ENCODE measurements at places on chromosomes 6 and 20.

DNA sequence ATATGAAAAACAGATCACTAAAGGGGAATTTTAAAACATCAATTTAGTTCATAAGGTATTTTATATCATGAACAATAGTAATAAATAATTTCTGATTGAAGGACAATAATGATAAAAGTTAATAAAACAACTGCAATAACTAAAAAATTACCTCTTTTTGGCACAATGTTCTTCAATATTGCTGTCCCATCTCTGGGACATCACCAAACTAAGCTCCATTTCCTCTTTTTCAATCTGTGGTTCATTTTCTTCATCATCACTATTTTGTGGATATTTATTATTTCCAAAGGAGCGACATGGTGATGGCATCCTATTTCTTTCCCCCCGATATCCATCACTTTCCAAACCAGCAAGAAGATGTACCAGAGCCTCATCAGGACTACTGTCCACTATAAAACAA lies 103.2 kb downstream of the REV3L start:
- DNase-seq = no peak

DNA sequence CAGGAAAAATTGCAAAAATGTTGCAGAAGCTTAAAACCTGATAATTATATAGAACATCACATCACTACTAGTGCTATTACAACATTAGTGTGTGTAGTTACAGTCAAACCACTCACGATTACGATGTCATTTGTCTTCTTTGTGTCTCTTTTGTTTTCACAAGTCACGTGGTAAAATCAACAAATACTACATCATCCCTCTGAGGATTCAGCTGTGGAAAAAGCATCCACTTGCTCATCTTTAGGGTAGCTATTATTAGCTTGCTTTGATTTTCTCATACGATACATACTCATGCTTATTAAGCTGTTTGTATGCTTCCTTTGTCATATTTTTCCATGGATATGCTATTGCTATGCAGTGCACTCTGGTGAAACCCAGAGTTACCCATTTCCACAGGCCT lies 22.2 kb upstream of the ATXN1 start:
- DNase-seq = no peak

GRCh38 chr6:73901311-73901710 lies 205.3 kb downstream of the CD109 start:
- no peak for DNase-seq

DNA sequence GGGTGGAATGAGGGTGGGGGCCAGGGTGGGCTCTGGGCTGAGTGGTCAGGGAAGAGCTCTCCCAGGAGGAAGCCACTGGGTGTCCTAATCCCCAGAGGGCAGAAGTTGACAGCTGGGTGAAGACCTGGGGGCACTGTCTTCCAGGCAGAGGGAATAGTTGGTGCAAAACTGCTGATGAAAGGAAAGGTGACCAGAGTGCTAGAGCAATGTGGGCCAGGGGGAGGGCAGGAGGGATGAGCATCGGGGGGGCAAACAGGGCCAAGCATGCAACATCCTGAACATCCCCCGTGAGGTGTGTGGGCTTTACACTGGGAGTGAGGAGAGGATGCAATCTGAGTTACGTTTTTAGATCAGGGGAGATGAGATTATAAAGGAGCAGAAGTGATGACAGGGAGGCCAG lies 97.8 kb downstream of the NOL4L start:
- DNase-seq = no peak

GRCh38 chr20:35347011-35347410 lies 54.8 kb upstream of the FAM83C start:
- DNase-seq = no peak

DNA sequence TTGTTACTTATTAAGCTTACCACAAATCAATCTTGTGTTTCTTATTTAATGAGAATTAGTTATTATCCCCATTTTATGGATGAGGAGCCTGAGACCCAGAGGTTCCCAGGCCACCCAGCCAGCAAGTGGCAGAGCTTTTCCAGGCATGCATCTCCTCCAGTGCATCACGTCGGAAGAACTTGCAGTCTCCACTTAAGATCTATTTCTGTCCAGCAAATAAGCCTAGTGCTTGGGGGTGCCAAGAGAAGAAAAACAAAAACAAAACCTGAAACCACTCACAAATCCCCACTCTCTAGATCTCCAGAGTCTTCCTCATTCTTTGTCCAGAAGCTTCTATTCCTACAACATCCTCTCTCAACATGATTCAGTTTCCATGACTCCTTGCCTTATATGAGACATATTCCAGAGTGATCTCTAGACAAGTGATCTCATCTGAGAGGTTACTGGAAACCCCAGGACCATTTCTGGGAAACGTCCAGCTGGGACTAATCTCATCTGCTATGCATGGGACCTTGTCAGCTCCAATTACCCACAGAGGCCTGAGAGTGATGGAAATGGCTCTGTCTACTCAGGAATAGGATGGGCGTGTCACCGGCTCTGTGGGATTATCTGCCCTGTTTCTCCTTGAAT lies 4.1 kb downstream of the GUCA1B start:
- no peak for DNase-seq

- no peak for DNase-seq
Observed at GRCh38 chr20:40959325-40960092, 69.1 kb upstream of the TOP1 start.

GRCh38 chr20:23061262-23061661 lies 11.8 kb upstream of the THBD start:
- no peak for DNase-seq

DNA sequence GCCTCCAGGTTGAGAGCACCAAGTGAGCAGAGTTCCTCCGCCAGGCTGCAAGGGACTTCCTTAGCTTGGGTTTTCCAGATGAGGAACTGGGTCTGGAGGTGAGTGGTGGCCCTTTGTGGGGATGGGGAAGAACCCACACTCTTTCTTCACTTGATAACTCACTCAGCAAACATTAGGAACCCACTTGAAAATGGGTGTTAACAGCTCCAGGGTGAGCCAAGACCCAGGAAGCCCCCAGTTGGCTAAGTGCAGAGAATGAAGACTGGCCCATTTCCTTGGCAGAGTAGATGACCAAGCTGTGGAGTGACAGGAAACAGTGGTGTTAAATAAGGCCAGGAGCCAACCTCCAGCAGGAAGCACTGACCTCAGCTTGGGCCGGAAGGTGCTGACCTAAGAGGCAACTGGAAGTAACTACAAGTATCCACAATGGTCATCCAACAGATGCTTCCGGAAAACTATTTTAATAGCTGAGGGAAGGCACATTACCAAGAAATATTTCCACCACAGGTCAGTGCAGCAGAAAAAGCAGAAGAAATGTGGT lies 22.7 kb downstream of the MRPL14 start:
- peak; percentile 55 for DNase-seq

DNA sequence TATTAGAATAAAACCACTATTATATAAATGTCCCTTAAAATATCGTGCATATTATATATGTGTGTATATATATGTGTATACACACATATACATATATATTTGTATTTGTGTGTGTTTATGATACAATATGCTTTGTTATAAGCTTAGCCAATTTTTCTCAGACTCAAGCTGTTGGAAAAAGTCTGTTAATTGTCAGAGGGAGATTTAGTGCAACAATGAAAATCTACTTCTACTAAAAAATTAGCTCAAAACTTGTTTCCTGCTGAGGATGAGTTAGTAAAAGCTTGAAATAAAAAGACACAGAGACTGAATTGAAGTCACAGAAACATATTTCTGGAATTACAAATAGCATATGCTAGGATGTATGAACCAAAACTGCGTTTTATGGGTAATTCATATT lies 79.4 kb downstream of the ADGRG6 start:
- no peak for DNase-seq

- no peak for DNase-seq
Observed at GRCh38 chr6:51565472-51565871, 521.9 kb downstream of the PKHD1 start.

GRCh38 chr6:167450626-167451025 lies 125.7 kb downstream of the TTLL2 start:
- no peak for DNase-seq

DNA sequence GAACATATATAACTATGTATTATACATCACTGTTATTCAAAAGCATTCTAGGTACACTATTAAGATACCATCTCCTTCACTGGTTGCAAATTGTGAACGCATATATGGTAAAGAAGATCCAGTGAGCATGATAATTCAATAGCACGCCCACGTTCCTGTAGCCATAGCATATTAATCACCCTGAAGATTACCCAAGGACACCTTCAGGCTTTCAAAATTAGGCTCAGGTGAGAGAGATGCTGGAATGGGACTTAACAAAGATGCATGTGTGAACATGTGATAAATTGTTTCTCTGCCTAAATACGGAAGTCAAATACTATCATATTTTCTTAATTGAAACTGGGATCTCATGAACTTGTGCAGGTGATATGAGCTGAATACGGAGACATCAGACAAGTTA lies 303.5 kb downstream of the PTPRK start:
- DNase-seq = no peak

DNA sequence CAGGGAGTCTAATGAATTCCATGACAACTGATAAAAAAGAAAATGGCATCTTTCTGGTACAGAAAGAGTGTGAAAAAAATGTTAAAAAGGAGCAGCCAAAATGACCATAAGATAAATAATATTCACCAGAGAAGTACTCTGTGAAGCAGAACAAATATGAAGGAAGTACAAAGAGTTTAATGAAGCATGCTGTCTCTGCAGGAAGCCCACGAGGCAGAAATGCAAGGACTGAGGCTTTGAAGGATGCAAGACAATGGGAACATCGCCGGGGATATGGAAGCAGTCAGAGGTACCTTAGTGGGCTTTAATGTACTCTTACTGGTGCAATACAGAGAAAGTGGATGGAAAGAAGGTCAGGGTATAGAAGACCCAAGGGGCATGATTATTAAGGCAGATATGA lies 50.7 kb downstream of the NOX3 start:
- DNase-seq = no peak

- no peak for DNase-seq
Observed at GRCh38 chr6:136063096-136063495, 187.0 kb downstream of the MTFR2 start.

GRCh38 chr20:44785768-44786167 lies 24.6 kb downstream of the RIMS4 start:
- DNase-seq = no peak

DNA sequence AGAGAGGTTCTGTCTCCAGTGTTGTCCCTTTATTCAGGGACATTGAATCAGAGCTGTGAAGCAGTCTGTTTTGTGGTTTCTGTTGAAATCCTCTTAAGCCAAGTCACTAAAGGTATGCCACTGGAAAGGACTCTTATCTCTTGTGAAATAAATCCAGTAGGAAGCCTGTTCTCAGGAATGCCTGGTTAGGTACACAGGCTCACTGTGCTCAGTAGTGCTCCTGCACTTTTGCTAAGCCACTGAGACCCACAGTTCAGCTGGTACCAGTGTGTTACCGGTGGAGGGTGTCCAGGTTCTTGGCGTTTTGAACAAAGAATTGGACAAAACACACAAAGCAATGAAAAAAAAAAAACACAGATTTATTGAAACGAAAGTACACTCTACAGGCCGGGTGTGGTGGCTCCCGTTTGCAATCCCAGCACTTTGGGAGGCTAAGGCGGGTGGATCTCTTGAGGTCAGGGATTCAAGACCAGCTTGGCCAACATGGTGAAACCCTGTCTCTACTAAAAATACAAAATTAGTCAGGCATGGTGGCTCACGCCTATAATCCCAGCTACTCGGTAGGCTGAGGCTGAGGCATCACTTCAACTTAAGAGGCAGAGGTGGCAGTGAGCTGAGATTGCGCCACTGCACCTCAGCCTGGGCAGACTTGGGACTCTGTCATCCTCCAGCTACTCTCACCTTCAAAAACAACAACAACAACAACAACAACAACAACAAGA lies 186.1 kb downstream of the JARID2 start:
- peak; percentile 81 for DNase-seq

DNA sequence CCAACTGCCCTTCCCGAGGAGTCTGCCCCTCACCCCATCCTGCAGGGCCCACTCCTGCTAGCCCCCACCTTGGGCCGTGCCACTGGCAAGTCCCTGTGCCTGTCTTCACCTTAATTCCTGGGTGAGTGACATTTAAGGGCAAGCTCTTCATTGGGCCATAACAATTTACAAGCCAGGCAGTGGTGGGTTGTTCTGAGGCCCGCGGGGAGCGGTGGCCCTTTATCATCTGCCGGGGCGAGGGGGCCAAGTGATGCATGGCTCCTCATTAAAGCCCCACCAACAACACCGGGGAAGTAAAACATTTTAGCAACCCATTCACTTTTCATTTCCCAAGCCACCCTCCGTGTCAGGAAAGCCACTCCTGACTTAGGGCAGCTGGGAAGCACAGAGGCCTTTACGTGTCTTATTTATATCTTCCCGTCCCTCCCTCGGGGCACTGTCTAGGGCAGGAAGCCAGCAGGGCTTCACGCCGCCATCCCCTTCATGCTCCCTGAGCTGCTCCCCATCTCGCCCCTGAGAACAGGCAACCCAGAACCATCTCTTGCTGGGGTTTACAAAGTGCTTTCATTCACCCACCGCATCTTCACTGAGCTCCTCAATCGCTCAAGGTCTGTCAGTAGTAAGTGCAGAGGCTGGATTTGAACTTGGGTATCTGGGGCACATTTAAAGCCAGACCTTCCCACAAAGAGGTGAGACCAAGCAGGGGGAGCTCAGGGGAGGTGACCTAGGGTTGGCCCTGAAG lies 55.5 kb upstream of the CCDC167 start:
- no peak for DNase-seq

Data from psoas muscle (tissue), 8 donors.